ENCODE measurements at places on chromosomes 11 and 22.

DNA sequence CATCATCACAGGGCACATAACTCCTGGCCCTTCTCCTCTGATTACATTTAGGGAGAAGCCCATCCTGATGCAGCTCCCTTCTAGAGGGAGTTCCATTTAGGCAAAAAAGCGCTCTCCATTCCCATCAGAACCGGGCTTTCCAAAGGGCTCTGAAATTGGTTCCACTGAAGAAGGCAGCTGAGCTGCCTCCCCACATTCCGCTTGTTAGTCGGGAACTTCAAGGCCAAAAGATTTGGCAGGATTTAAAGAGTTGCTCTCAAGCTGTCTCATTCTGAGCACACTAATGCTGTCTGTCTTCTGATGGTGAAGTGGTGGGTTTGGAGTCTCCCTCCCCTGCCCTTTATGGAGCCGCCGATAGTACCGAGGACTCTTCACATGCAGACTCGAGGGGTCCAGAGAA, 26.6 kb upstream of the CABP7 start:
- no peak for DNase-seq

DNA sequence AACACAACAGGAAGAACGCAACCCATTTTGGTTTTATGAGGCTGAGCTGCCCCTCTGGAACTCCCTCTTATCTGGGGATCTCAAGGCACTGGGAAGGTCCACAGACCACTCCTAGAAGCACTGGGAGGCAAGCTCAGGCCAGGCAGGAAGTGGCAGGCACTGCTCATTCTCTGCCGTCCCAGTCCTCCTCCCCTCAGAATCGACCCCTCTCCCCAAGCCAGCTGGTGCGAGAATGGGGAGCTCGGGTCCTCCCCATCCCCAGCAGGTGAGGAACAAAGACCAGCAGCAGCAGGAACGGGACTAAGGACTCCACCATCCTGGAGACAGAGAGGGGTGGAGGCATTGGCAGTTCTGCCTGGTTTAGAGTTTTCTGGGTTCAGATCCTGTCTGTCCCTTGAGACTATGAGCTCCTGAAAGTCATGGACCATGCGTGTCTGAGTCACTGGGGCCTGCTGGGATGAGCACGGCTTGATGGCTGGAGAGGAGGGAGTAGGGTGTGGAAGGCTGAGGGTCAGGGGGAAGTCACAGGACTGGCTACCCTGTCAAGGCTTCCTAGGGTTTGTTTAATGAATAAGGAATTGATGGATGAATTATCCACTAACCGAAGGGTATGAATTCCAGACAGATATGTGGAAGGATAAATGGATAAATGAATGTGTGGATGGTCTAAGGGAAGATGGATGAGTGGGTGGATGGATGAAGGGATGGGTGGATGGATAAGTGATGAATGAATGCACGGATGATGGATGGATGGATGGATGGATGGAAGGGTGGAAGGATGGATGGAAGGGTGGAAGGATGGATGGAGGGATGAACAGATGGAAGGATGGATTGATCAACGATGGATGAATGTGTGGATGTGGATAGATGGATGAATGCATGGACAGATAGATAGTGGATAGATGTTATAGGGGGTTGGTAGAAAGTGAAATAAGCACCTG, 6.4 kb downstream of the MYEOV start:
- DNase-seq: no peak

- no peak for DNase-seq
These were observed 119.1 kb upstream of the LRRC4C start for GRCh38 chr11:41578421-41579051.

GRCh38 chr22:21100149-21101032, 54.6 kb downstream of the LRRC74B start:
- no peak for DNase-seq

GRCh38 chr11:111416231-111416960, 37.3 kb upstream of the POU2AF1 start:
- DNase-seq: no peak

GRCh38 chr11:92225125-92225567, 528 bp downstream of the FAT3 start:
- DNase-seq: no peak

- DNase-seq: no peak
These were observed 4.9 kb upstream of the CNTN5 start for GRCh38 chr11:99015634-99016454.

DNA sequence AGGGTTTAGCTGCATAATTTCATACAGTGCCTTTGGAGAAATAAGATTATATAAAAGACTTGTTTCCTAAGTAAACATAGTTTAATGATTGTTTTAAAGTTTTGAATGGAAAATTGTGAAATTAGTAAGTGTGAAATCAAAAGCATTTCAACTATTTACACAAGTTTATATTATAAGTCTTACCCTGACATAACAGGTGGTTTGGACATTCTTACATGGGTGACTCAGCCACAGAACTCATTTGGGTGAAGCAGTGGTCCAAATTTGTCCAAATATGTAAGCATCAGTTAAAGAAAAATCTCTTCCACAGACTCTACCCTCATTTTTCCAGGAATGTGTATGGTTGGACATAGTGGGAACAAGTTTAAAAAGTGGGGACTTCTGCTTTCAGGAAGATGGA, 68.0 kb downstream of the USP47 start:
- no peak for DNase-seq

GRCh38 chr11:66050581-66051231, 1.5 kb upstream of the SF3B2 start:
- DNase-seq: no peak

DNA sequence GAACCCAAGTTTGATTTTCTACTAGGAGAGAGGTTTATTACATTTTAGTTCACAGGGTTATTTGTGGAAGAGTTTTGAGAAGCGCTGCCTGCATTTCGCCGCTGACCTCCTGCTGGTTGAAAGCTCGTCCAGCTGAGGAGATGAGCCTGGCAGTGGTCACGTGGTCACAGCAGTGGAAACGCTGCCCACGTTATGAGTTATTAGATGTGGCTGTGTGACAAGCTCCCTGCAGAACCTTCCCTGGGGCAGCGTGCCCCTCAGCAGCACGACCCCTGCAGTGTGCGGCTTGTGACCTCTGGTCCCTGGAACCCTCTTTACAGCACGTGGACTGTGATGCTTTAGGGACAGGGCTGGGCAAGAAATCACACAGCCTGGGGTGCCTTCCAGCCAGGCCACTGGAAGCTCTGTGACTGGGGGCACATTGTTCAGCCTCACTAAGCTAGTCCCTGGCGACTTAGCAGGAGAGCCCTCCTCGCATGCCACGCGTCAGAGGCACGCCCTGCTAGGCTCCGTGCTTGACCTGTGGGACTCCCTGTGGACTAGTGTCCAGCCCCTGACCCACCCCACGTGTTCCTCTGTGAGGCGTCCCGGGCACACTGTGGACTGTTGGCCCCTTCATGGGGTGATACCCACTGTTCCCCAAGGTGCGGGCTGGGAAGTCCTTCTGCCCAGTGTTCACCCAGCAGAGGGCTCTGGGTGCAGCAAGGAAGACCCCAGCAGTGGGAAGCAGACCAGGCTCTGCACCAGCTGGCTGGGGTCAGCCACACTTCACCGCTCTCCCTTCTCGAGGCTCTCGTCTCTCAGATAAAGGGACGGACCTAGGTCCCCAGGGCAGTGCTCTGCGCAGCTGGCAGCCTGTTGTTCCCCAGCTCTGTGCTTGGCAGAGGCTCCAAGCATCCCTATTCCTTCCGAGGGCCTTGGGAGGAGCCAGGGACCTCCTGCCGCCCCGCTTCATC, 349.5 kb downstream of the TBC1D22A start:
- DNase-seq: no peak

GRCh38 chr22:30183861-30184278, 62.7 kb downstream of the LIF start:
- DNase-seq: no peak

DNA sequence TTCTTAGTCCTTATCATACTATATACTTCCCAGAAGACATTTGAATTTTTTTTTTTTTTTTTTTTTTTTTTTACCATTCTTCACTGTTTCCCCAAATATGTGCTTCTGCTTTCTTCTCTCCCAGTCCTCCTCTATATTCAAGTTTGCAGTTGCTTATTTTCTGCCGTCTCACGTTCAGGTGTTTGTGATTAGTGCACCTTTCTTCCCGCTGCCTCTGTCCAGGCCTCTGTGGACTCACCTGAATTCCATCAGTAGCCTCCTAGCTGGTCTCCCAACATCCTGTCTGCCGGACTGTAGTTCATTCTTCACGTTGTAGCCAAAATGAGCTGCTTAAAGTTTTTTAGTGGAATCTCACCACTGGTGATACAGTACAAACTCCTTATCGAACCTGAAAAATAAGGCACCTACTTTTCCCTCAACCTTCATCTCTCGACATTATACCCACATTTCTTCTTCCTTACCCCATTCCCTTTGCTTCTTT, 795 bp upstream of the MSANTD4 start:
- no peak for DNase-seq

GRCh38 chr22:37643225-37643847, 3.9 kb downstream of the SH3BP1 start:
- DNase-seq: peak; percentile 58

- no peak for DNase-seq
These were observed 408.7 kb downstream of the BRD1 start for GRCh38 chr22:49418943-49419342.

DNA sequence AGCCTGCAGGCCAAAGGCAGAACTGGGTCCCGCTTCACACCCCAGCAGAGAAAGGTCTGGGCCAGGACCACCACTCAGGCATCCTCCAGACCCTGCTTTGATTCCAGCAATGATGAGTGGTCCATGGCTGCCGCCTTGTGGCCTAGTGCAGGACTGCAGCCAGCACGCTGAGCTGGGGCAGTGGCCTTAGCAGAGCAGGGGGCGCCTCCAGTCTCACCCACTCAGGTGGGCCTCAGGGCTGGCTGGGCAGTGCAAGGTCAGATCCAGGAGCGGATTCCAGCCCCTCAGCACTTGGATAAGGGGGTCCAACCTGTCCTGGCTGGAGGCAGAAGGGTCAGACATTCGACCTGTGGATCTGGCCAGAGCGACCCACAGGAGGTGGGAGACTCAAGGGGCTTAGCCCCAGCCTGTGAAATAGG, 9.6 kb upstream of the PDE2A start:
- peak; percentile 27 for DNase-seq

DNA sequence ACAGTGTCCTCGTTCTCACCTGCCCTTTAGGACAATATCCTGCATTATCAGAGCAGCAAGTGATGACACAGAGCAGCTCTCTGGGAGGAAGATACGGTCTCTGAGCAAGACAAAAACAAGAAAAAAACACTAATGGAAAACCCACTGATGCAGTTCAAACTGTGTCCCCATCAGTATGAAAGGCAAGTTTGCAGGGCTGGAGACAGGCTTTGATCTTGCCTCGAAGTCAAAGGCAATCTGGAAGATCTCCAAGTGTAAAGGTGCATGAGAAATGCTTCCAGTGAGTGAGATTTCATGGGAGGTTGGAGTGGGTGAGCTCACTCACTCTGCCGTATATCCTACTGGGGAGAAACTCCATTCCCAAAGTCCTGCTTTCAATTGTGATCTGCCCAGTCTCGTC, 157.5 kb downstream of the KIRREL3 start:
- DNase-seq: no peak

DNA sequence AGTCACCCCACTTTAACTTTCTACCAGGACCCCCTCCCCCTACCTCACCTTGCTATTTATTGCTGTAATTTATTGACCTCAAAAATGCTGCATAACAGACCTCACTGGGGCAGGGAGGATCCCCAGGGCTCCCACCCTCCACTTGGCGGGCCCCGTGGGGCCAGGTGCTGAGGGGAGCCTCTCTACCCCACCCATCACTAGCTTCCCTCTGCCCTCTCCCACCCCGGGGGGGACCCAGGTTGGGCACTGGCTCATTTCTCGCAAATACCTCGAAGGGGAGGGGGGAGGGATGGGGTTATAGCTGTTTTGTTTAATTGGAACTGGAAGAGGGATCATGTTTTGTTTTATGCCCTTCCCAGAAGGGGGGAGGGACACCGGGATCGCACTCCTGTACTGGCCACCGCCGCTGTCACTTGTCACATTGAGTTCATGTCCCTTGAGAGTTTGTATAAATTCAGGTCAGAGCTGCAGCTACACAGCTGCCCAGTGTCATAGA, 16.3 kb upstream of the TMEM191C start:
- no peak for DNase-seq

DNA sequence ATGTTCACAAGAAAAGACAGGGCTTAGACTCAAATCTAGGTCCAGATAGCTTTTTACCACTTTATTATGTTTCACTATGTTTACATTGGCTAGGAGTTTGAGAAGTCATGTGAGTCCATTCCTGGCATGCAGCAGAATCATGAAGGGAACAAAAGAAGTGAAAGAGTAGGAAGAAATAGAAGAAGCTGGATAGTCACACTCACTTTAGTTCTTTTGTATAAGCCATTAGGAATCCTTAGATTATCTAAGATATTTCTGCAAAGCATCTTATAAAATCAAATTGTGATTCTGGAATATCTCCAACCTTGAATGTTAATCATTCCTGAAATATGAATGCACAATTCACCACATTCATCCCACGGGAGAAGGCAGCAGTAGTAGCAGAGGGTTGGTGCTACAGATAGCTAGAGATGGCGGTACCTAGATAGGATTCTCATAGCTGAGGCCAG, 31.9 kb downstream of the MAML2 start:
- no peak for DNase-seq

DNA sequence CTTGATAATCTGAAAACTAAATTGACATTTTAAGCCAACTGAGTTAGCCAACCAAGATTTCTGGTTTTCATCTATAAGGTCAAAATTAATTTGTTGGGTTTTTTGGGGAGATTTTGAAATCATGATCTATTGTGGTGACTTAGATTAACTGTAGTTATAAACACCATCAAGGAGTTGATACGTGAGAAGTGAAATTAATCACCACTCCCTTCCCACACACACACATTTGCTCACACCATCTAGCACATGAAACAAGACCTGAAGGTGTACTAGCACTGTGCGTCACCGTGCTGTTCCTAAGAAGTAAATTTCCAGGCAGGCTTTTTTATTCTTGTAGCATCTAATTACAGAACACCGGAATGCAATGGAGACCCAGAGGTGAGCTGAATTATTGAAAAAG, 2.1 kb downstream of the OR5B21 start:
- no peak for DNase-seq

DNA sequence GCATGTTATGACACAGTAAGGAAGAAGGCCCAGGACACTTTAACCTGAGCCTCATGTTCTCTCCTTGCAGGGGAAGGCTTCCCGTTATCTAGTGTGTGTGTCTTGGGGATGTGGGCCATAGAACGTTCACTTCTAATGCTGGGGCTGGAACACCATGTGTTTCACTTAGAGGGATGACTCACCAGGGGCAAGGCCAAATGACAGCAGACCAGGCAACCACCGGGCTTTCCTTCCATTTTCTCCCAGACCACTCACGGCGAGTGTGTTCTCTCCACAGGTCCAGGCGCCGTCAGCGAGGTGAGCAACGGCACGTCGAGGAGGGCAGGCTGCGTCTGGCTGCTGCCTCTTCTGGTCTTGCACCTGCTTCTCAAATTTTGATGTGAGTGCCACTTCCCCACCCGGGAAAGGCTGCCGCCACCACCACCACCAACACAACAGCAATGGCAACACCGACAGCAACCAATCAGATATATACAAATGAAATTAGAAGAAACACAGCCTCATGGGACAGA, 964.4 kb downstream of the NTM start:
- no peak for DNase-seq
